NCI-H1694 treated with DMSO at 0.1 percent for 48 hours (cell line): ENCODE measurements at places on chromosomes 3 and 15.

- DNase-seq = no peak
These were observed 32.2 kb upstream of the MUC13 start for GRCh38 chr3:124966521-124967445.

- no peak for DNase-seq
These were observed 87.9 kb downstream of the EFL1 start for GRCh38 chr15:82174471-82175235.

GRCh38 chr3:136193278-136194054, 2.7 kb downstream of the MSL2 start:
- DNase-seq = no peak

DNA sequence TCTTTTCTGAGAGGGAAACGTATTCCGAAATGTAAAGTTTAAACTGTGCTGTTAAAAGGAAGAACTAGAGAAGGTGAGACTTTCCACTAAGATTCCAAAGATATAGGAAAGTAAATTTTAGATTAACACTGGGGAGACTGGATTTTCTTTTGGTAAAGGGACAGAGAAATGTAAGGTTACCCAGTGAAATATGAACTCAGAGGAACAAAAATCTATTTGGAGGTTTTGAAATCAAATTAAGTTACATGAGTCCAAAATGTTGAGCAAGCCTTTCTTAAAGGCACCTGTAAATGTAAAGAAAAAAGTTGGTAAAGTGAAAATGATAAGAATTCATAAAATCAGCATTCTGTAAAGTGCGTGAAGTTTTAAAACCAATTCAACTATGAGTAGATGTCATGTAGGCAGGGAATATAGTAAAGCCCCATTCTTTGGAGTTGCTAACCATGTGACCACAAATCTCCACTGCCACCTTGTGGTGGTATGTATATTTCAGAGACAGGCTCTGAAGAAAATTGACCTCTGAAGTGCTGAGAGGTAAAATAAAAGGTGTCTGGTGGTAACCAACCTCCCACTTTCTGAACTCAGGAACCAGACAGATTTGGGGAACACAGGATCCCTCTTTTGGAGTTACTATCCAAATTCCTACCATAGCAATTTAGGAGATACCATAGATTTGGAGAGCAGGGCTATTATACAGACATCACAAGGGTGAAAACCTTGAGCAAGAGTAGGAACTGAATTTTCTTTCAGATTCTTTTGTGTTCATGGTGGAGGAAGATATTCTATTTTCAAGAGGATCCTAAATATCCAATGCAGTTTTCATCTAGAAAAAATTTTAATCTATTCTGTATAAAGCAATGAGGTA, 215.3 kb downstream of the ROBO2 start:
- peak; percentile 12 for DNase-seq

- no peak for DNase-seq
These were observed 127.0 kb downstream of the PLOD2 start for GRCh38 chr3:146033950-146034349.

DNA sequence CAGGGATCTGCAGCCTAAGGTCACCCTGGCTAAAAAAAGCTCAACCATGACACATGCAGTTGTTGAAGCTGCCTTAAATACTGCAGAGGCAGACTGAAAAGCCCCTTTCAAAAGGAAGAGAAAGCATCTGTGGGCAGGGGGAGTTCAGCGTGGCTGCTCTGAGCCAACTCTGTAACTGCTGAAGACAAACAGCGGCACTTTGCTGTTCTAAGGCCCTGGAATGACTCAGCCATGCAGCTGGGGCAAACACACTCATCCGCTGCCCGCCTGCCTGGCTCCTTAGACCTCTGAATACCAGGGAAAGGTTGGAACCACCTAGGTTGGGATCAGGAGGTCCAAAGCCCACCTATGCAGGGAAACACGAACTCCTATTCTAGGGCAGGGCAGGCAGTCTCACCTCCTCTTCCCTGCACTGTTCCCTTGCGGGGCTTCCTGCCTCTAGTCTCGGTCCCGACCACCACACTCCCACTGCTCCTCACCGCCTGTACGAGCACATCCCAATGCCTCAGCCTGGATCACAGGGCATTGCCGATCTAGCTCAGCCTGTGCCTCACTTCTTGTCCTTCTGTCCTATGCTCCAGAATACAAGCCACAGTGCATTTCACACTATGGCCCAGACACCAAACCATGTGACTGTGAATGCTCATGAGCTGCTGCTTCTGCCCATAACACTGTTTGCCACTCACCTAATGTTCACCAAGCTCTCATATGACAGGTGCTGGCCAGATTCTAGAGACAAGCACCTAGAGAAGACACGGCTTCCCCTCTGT, 6.6 kb upstream of the MUSTN1 start:
- no peak for DNase-seq

GRCh38 chr3:80068459-80068858, 300.7 kb upstream of the ROBO1 start:
- no peak for DNase-seq

DNA sequence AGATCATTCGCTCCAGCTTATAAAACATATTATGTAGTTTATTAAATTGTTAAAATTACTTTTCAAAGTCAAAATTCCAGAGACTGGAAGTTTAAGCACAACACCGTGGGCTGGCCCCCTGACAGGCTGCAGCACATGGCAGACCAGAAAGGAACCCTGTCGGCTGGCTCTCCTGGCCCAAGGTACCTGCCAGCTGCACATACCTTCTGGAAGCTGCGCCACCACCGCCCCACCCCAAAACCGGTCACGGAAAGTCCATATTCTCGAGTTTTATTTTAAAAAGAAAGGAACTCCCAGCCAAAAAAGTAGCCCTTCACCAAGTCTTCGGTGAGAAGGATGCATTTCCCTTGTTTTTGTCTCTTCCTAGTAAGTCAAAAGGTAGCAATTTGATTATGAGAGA, 94.6 kb downstream of the FOXP1 start:
- no peak for DNase-seq

DNA sequence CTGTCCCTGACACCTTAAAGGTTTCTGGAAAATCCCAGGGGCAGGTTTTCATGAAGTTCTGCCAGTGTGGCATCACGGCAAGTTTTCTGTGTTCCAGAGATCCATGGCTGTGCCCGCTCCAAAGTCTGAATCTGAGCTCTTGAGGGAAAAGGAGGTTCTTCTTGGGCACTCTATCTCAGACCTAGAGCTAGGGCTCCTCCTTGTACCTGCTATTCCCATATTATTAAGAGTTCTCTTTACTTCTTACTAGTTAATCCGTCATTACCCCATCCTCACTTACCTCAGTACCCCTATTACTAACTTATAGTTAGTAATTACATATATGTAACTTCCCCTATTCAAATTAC, 5.9 kb upstream of the TRA2B start:
- DNase-seq = no peak

DNA sequence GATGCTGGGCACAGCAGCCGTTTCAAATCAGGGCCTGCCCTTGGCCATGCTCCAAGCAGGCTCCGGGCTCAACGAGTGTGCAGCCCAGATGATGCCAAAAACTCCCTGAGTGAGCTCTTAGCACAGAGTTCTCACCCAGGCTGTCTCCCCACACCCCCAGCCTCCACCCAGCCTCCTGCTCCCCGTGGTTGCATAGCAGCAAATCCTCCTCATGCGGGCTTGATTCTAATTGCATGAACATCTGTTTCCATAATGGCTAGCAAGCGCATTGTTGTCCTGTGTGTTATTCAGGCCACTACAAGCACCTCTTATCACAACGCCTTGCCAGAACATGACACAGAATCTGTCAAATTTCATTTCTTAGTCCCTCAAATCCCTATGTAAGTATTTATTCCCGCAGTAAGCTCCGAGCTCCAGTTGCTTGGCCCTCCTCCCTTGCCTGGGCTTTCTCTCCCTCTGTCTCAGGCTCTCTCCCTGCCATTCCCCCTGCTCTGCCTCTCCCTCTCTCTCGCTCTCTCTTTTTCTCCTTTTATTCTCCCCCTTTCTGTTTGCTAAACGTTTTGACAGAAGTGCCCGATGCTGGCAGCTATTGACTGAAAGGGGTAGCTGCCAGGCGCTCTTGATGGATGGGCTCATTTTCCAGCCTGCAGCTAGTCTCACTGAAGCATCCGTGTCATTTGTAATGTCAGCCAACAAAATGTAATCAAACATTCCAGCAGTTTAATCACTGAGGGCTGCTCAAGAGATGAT, 306.5 kb downstream of the IL20RB start:
- peak; percentile 95 for DNase-seq

GRCh38 chr15:45704329-45705249, 69.8 kb downstream of the SQOR start:
- DNase-seq = no peak

DNA sequence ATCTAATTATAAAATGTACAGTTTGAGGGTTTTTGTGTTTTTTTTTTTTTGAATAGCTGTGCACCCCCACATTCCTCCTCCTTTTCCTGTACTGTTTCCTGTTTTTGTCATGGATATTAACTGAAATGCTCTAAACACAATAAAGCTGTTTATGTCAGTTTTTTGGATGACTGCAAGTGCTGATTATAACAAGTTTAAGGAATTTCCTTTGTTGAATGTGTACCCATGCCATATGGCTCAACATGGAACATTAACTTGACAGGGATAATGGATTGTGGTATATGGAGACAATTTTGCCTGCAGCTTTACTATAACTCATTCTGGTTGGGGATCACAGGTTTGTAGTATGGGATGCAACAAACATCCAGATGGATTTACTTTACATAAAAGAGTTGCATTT, 216.4 kb downstream of the TCF12 start:
- DNase-seq = peak; percentile 95

DNA sequence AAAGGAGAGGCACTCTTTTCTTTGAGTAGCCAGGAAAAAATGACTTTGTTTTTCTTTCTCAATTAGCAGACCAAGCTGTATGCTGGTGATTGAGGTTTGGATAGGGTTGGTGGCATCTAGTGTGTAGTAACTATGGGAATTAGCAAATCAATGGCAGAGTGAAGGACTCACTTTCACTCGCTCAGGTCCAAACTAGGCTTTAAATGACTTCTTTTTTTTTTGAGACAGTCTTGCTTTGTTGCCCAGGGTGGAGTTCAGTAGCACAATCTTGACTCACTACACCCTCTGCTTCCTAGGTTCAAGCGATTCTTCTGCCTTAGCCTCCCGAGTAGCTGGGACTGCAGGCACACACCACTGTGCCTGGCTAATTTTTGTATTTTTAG, 35.9 kb downstream of the PRKCI start:
- no peak for DNase-seq

- DNase-seq = no peak
These were observed 472.1 kb downstream of the SOX2 start for GRCh38 chr3:182183716-182184430.

DNA sequence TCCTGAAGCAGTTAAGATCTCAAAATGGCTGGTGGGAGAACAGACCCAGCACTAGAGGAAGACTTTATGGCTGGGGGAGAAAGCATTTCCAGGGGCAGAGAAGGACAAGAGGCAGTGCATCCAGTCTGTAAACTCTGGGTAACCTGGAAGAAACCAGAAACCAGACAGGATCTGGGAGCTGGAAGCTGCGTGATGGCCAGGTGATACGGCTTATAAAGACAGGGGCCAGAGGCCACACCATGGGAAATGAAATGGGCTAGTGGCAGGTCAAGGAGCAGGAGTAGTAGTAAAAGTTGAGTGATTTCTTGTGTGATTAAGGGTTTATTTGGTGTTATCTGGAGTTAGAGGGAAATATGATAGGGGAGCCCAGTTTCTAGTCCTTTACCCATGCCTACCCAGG, 144.7 kb upstream of the ARRDC4 start:
- no peak for DNase-seq

- DNase-seq = no peak
These were observed 70.6 kb downstream of the VPS13C start for GRCh38 chr15:61989667-61990066.

DNA sequence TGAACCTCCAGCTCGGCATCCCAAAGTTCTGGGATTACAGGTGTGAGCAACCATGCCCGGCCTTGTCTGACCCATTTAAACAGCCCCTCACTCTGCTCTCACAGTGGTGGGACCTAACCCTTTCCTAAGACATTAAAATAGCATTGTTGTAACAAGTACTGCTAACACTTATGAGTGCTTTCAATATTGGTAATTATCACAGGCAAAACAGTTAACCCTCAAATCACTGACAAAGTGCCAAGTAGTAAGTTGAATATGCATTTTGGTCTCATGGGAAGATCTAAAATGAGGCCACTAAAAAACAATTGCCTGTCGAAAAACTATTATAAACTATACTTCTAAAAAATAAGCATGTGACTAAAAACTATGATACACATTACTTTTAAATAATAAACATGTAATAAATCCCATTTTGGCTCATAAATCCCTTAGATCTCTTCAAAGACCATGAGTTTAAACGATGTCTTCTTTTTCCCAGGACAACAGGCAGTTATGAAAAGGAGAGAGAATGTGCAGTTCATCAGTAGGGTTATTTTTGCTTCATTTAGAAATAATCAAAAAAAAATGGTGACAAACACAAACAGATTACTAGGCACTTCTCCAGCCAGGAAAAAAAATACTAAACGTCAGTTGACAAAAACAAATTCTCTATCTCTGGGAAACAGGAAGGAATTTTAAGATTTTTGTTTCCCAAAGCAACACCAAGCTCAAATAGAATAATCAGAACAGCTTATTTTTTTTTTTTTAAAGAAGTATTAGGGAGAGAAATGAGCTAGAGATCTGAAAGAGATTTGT, 95.4 kb downstream of the RFTN1 start:
- no peak for DNase-seq

DNA sequence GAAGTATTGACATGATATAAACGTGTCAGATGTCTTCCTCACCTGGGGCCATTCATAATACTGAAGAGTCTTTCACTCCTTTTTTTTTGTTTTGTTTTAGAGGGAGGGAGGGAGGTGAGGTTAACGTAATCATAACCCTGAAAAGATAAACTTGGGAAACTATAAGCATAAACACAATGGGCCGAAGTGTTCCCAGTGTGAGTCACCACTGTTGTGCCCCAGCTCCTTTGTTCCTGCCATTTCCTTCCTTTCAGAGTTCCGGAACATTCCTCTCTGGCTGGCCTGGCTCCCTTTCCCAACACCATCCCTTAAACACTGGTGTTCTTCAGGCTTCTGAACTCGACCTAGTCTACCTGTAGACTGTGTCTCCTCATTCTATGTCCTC, 18.6 kb downstream of the PLD1 start:
- DNase-seq = no peak

- no peak for DNase-seq
These were observed 45.2 kb upstream of the BDH1 start for GRCh38 chr3:197600796-197601565.

- no peak for DNase-seq
These were observed 470.2 kb upstream of the ADAMTS9 start for GRCh38 chr3:65158023-65158422.

DNA sequence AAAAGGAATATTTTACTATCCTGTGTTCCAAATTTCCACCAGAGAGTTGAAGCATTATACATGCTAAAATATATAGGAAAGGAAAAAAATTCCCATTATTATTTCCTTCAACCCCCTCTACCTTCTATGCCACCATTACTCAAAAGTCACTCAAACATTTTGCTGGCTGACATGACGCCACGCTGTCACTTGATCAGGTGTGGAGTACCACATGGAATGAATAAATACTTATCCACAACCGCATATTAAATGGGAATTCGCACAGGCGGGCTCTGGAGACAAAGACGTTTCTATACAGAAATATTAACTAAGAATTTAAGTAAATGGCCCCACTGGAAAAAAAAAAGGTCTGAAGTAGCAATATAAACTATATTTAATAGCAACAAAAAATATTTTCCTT, 266.4 kb downstream of the FOXP1 start:
- no peak for DNase-seq

- no peak for DNase-seq
These were observed 4.1 kb upstream of the SKOR1 start for GRCh38 chr15:67820992-67821783.

- DNase-seq = no peak
These were observed 10.7 kb upstream of the CHSY1 start for GRCh38 chr15:101262551-101262950.

- DNase-seq = no peak
These were observed 84.7 kb downstream of the EOMES start for GRCh38 chr3:27637346-27637995.
